ENCODE measurements at places on chromosomes 13 and 19.

DNA sequence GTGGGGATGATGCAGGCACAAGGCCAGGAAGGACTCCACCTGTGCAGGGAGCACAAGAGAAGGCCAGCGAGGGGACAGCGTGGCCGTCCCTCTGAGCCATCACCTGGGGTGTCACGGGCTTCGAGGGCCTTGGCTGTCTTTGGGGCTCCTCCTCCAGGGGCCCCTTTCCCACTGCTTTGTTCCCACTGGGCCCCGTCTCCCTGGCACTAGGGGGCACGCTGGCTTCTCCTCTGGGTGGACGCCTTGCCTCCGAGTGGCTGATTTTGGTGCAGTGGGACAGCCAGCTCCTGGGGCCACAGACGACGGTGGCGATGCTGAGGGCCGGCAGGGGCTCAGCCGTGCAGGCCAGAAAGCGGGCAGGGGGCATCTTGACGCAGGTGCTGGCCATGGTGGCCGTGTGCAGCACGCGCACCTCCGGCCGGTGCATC, 43.2 kb upstream of the GRTP1 start:
- DNase-seq = no peak

DNA sequence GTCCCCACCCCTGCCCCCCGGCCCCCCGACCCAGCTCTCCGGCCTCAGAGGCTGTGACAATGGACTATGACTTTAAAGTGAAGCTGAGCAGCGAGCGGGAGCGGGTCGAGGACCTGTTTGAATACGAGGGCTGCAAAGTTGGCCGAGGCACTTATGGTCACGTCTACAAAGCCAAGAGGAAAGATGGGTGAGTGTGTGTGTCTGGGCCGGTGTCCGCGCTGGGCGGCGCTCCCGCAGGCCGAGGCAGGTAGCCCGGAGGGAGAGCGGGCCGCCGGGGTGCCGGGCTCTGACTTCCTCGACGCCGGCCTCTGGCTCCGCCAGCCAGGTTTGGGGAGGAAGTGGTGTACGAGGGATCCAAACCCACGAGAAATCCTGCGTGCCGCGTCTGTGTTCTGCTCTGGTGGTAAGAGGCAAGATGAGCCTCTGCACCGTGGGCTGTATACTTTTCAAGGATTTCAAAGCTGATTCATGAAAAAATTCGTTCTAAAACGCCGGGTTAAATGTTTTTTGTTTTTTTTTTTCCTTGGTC, 718 bp downstream of the CDK8 start:
- peak; percentile 54 for DNase-seq

- no peak for DNase-seq
Measured at GRCh38 chr13:28489524-28489931, 5.4 kb downstream of the FLT1 start.

DNA sequence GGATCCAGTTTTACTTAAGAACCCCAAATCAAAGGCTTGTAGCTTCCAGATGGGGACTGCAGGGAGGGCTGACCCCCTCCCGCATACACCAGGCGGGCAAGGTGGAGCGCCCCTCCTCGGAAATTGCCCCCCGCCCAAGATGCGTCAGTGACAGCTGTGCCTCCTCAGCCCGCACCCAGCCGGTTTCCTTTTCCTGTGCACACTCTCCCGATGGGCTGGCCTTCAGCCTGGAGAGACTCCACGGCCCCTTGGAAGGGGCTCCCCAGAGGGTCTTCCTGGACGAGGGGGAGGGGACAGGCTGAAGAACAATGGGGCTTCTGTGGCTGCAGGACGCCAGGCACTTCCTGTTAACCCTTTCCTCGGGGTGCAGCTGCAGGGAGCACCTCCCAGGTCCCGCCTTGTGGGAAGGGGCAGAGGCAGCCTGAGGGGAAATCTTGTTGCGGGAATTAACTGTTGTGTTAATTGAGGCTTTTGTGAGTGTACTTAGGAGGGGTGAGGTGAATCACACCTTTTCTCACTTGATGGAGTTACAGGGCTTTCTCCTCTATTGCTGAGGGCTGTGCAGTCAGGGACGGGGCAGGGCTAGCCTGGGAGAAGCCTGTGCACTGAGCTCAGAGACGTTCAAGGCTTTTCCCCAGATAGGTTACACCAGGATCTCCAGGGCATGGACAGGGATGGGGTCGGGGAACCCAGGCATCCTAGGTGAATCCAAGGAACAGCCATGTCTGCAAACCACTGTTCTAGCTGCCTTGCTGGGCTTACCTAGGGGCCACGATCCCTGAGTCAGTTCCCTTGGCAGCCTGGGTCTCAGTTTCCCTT, 14.3 kb downstream of the IER2 start:
- no peak for DNase-seq

DNA sequence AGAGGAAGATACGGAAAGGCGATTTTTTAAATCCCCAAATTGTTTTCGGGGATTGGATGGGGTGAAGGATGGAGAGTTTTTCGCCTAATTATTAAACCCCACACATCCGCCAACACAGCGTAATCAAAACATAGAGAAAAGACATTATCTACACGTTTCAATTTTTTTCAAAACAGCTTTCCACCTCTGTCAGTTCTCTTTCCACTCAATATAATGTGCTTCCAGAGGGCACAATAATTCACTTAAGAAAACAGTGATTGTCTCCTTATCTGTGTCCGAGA, 435 bp upstream of the OBI1 start:
- DNase-seq = no peak

DNA sequence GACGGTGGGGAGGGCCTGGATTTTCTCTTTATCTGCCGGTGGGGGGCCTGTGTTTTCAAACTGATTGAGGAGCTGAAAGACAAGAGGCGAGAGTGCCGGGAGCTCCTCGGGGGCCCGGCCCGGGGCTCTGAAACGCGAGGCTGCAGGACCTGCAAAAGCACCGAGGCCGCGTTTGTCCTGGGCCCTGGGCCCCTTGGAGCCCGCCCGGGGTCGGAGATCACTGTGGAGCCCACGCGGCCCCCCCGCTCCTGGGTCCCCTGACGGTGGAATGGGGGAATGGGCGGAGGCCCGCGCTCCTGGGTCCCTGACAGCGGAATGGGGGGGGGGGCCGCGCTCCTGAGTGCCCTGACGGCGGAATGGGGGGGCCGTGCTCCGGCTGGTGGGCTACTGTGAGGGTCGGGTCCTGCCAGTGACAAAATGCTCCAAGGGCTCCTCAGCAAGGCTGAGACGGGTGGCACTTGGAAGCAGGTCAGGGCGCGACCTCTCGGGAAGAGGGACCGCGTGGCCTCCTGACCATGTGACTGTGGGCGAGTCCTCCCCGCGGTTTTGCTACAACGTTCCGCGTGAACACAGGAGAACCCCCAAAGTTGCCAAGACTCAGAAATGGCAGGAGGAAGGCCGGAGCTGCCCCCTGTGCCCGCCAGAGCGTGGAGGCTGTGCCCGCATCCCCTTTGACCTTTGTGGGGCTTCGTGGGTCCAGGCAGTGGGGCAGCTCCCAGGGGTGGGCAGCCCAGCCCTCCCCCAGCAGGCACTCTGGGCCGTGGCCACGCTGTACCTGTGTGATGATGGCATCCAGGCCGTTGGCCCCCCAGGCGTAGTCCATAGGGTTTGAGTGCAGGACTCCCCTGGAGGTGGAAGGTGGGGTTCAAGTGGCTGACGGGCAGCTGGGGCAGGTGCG, 9.5 kb downstream of the FGF22 start:
- no peak for DNase-seq

- DNase-seq = no peak
Measured at GRCh38 chr13:48478391-48478790, 54.5 kb downstream of the RCBTB2 start.
